ENCODE measurements at places on chromosomes 3 and 15. TPM values are rescaled to one million over a fixed set of nuclear protein-coding genes. Genes with fewer than 3 reads are reported as not detected.

UBAP1L gene
- total RNA-seq = 4.8 TPM

IQCH gene
- 18.0 TPM for total RNA-seq

DNA sequence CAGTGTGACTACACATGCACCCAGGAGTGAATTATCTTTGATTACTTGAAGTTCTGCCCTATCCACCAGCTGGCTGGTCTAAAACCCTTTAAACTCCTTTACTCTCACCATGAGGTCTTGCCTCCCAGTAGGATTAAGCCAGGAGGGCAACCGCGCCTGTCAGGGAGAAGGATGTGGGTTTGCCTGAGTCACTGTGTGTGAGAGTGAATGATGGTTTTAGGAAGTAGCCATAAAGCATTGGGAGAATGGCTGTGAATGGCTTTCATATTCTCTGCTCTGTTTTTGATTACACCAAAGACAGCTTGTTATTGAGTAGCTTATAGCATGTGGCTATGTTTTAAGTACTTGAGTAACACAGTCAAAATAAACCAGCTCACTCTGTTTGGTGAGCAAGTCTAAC lies 637.7 kb upstream of the TBL1XR1 start:
- H3K4me3 ChIP-seq = no peak overlapping the region
- no peaks in the 10 kb centered on the region for H3K27me3 ChIP-seq
- H3K4me1 ChIP-seq = no peaks in the 10 kb centered on the region
- peak overlapping the region; percentile 37 for H3K27ac ChIP-seq
- DNase-seq = no peak

- H3K4me1 ChIP-seq = peaks cover 5% of the 10 kb centered on the region
- no peak for DNase-seq
- H3K4me3 ChIP-seq = peak overlapping the region; percentile 84
- H3K27me3 ChIP-seq = no peaks in the 10 kb centered on the region
- no peaks in the 10 kb centered on the region for H3K36me3 ChIP-seq
These were observed 552 bp upstream of the XYLB start for GRCh38 chr3:38345879-38346586.

DNA sequence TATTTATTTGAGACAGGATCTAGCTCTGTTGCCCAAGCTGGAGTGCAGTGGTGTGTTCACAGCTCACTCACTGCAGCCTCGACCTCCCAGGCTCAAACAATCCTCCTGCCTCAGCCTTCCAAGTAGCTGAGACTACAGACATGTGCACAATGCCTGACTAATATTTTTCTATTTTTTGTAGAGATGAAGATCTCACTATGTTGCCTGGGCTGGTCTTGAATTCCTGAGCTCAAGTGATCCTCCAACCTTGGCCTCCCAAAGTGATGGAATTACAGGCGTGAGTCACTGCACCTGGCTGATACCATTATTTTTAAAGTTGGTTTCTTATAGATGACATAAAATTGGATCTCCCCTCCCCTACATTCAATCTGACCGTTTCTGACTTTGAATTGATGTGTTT lies 139.5 kb upstream of the RGMA start:
- no peak overlapping the region for H3K4me3 ChIP-seq
- H3K4me1 ChIP-seq = no peaks in the 10 kb centered on the region
- no peaks in the 10 kb centered on the region for H3K36me3 ChIP-seq
- DNase-seq = no peak
- no peaks in the 10 kb centered on the region for H3K27me3 ChIP-seq
- H3K27ac ChIP-seq = no peak overlapping the region

Measured in upper lobe of left lung (tissue), 6 donors.